AG04450 (cell line): ENCODE measurements at places on chromosomes 3 and 15.

DNA sequence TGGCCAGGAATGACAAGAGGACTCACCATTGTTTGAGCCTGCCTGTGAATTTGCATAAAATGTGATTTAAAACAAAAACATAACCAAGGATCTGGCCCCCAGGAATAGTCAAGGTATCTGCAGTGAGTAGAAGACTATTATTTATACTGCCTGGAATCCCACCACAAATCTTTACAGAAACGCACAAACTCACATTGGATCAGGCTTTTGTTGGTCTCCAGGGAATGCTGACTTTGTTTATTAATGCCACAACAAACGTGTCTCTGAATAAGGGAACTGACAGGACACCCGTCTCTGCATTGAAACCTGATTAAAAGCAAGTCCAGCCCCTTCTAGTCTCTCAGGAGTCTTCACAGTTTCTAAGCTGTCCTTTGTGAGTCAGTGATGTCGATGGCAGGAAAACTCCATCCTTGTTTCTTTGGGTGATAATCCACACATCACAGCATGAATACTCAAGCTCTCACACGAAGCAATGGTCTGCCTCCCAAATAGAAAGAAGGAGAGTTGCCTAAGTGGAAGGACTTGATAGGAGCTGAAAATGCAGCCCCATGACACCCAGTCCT is 37.7 kb downstream of the CLDN18 start:
- DNase-seq: no peak

GRCh38 chr15:82536409-82537350 is 3.6 kb downstream of the RPS17 start:
- DNase-seq: no peak

GRCh38 chr15:23866832-23867231 is 179.7 kb upstream of the NDN start:
- no peak for DNase-seq

DNA sequence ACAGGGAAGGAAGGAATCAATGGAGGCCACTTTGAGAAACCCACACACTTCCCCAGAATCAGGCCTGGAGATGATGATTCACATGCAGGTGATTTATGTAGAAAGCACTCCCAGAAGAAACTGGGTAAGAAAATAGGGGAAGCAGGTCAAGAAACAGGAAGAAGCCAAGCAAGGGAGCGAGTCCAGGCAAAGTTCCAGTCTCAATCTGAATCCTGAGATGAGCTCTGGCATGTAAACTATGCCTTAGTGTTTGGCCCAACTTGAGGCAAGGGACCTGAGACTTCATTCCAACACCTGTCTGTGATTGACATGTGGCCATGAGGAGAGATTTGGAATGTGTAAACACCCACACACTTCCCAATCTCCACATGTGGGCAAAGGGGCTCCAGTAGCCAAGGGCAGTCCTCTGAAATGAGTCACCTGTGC is 61.6 kb upstream of the CTNNB1 start:
- DNase-seq: no peak

DNA sequence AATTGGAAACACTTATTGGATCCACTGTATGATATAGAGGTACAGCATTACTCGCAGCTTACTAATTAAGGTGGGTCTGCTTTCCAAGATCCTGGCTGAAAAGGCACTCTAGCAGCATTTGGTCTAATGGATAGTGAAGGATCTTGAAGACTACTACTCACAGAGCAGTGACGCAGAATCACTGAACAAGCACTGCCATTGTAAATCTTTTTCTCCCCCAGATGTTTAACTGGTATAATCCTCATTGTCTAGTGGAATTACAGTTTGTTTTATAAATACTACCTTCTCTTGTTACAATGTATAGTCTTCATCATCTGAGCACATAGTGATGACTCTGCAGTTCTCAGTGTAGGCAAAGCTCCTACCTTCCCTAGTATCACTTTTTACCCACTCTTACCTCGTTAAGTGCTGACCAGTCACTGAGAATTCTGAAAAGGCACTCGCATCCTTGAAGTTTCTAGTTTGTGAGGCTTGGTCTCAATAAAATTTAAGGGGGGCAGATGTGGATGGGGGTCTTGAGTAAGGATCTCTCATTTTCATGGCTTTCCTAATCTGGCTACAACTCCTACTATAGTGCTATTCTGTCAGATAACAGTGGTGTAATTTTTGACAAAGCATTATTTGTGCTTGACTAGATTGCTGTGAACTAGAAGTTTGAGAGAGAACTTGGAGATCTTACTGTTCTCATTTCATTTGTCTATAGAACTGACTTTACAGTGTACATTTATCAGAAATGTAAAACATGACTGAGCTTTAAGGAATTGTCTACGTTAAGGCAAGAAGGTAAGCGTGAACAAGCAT is 23.2 kb downstream of the MAPK6 start:
- no peak for DNase-seq

DNA sequence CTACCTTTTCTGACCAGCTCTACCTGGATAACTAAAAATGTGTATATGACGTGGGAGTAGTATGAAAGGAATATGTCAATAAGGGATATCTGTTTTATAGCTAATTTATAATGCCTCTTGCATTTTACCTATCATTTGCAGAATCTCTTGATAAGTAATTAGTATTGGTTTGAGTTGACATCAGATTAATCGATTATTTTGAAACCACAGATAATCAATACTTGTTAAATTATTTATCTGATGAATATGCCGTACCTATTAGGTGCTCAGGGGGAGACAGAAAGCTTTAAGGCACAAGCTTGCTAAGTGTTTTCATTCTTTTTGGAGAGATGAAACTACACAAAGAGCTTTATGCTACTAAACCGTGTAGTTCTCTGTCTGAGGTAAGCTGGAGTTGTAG is 24.3 kb downstream of the NR1D2 start:
- DNase-seq: no peak

GRCh38 chr3:190519886-190520285 is 6.0 kb downstream of the IL1RAP start:
- no peak for DNase-seq

DNA sequence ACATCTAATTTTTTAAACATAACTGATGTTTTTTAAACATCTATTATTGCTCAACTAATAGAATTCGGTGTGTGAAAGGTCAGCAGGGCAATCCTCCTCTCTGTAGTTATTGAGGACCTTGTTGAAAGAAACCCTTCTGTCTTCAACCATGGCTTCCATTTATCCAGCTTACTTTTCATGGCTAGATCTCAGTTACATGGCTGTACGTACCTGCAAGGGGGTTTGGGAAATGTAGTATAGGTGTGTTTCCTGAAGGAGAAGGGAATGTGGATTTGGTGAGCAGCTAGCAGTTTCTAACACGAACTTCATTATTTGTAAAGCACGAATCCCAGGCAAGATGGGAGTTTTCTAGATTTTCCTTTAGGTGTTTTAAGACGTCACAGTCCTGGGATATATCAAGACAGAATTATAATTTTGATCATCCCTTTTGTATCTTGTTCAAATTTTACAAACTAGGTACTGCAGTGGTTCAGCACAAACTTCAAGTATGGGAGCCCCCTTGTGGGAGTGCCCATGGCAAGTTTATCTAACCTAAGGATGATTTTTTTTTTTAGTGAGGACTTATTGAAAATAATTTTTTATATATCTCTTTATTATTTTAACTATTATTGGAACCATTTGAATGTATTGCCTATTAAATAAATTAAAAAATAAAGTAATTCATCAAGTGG is 41.6 kb downstream of the FBXL2 start:
- no peak for DNase-seq

GRCh38 chr3:49534581-49535441 is 19.5 kb upstream of the BSN start:
- DNase-seq: no peak

GRCh38 chr3:123194552-123194951 is 7.2 kb upstream of the SEC22A start:
- DNase-seq: no peak

- DNase-seq: no peak
Measured at GRCh38 chr15:40424483-40425115, 16.2 kb upstream of the BAHD1 start.

GRCh38 chr3:13093687-13094086 is 20.5 kb upstream of the IQSEC1 start:
- DNase-seq: no peak

GRCh38 chr3:9247361-9247940 is 2.0 kb downstream of the SRGAP3 start:
- no peak for DNase-seq

GRCh38 chr3:13045241-13045903 is 27.9 kb downstream of the IQSEC1 start:
- no peak for DNase-seq

GRCh38 chr3:58502872-58503271 is 11.0 kb downstream of the KCTD6 start:
- no peak for DNase-seq

- no peak for DNase-seq
Measured at GRCh38 chr3:159652452-159652851, 336.2 kb upstream of the IL12A start.

- DNase-seq: no peak
Measured at GRCh38 chr3:185210621-185211142, 43.2 kb downstream of the EHHADH start.

DNA sequence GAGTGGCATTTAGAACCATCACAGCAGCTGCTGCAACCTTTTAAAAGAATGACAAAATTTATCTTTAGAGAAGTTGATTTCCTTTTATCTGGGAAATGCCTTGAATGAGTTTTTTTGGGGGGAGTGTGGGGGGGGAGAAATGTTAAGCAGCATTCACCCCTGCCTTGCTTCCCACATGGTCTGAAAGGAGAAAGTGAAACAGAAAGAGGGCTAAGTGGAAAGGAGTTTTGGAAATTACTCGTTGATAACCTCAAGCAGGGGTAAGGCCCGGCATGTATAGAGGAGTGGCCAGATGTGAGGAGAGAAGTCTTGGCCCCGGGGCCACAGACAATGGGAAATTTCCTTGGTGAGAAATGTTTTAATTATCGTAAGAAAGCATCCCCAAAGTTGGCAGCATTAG is 23.5 kb downstream of the B3GALNT1 start:
- no peak for DNase-seq

DNA sequence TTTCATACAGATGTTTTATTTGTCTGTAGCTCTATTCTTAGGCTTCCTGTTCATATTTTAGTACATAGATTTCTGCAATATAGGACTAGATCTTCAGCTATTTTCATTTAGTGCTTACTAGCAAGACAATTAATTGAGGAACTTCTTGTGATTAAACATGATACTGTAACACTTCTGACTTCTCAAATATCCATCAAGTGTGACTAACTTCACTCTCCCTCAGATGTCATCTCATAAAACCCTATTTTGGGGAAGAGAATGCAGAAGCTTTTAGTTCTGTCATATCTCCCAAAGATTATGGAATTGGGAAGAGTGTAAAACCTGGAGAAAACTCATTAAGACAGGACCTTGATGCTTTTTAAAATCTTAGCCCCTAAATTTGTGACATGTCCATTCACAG is 28.6 kb upstream of the GOLIM4 start:
- DNase-seq: no peak
